ENCODE measurements at places on chromosomes 7 and 10.

DNA sequence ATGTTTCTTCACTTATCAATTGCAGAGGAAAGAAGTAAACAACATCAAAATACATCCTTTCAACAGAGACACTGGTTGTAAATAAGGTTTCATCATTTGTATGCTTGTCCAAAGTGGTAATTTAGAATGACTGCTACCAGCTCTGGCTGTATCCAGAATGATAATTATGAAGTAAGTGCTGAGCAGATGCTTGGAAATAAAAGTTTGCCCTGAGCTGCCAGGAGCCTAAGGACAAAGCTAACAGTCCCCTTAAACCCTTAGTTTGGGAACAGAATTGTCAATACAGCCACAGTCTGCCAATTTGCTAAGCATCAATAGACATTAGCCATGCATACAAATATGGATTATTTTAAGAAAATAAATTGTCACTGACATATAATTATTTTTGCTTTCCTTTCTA is 147.0 kb upstream of the SLC13A1 start:
- DNase-seq = no peak

GRCh38 chr10:102598243-102598642 is 46.0 kb upstream of the TRIM8 start:
- no peak for DNase-seq

DNA sequence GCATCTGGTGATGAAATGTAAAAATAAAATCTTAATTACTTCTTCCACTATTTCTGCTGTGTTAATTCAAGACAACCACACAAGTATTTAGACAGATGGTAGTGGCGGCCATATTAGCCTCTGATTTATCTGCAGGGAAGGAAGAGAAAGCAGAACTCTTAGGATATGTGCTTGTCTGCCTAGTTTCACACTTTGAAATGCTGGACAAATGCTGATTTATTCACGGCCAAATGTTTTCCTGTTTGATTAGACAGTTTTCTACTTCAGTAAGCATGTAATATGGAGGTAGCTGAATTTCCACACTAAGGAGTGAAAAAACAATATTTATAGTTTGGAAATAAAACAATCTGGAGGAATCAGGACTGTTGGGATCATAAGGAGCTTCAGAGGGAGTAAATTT is 158.1 kb downstream of the AGMO start:
- no peak for DNase-seq

GRCh38 chr10:32049113-32049512 is 7.1 kb downstream of the KIF5B start:
- no peak for DNase-seq

DNA sequence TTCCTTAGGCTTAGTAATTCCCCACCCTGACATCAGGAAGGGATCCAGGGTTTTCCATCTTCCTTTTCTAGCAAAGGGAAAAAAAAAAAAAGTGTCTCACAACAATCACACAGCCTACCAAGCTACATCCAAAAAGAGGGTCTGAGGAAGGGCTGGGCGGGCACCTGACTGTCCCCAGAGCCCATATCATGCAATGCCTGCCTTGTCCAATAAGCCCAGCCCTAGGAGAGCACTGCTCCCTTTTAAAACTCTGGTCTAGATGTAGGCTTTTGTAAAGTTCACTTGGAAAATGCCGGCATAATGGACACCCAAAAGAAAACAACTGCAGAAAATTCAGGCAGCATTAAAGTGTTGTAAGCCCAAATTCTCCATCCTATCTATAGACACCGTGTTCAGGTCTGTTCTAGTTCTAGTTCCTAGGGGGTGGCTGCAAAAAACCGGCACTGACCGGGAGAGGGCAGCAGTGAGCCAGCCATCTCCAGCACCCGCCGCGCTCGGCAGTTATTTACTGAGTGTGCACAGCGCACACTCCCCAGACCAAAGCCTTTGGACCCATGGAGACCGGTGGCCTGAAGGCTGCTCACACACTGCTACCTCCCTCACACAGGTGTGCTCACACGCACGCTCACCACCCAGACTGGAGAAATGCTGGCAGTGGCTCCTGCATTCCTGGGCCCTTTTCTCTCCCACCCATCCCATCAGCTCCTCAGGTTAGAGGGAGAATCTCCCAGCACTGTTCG is 48.7 kb downstream of the PODXL start:
- DNase-seq = peak; percentile 27

DNA sequence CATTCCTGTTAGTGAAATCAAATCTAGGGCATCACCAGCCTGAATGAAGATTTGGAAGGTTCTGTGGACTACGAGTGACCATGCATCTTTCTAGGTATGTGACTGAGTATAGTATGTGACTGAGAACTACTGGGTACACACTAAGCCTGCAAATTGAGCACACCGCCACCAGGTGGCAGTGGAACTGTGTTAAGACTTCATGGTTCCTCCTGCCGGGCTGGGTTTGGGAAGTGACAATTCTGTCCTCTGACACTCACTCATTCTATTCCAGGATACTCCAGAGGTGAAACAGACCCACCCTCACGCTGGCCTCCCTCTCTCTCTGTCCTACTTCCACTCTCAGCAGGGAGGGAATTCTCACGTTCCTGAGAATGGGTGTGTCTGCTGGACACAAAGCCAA is 84.0 kb upstream of the TMEM248 start:
- peak; percentile 51 for DNase-seq

DNA sequence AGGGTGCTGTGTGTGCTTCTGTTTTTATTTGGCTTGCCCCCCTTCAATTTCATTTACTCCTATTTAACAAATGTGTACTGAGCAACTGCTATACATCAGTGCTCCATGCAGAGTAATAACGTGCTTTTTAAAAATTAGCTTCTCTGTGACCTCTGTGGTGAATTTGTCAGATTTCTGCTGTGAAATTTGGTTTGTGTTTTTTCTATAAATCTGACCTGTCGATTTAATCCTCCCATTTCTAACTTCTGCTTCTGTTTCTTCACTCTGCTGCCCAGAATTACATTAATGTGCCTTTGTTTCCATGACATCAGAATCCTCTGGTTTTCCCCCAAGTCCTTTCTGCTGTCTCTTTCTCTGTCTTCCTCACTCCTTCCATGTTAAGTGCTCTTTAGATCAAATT is 123.8 kb upstream of the CACNA2D1 start:
- no peak for DNase-seq

DNA sequence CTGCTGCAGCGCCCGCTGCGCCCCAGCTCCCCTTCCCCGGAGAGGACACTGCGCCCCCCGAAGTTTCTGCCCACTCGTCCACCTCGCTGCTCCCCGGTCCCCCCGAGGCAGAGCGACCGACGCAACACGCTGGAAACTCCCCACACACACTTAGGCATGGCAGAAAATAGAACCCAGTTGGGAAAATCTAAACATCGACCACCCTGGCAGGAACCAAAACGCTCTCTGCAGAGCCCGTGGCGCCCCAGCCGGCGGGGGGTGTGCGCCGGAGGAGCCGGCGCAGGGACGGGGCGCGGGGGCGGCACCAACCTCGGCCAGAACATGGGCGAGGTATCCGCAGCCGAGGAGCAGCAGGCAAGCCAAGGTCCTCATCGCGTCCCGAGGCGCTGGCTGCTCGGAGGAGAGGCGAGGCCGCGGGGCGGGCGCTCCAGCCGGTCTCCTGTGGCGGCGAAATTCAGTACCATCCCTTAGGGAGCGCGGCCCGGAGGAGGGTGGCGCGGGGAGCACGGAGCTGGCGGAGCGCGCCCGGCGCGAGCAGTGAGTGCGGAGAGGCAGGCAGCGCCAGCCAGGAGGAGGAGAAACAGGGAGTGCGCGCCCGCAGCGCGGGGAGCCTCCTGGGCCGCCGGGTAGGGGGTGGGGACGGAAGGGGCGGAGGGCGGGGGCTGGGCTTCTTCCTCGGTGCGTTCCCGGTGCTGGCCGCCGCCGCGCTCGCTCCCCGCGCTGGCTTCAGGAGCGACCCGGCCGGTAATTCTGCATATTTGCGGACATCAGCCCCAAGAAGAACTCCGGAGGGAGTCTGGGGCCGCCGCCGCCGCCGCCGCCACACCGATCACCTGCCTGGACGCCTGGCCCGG is 789 bp downstream of the PDGFA start:
- no peak for DNase-seq

DNA sequence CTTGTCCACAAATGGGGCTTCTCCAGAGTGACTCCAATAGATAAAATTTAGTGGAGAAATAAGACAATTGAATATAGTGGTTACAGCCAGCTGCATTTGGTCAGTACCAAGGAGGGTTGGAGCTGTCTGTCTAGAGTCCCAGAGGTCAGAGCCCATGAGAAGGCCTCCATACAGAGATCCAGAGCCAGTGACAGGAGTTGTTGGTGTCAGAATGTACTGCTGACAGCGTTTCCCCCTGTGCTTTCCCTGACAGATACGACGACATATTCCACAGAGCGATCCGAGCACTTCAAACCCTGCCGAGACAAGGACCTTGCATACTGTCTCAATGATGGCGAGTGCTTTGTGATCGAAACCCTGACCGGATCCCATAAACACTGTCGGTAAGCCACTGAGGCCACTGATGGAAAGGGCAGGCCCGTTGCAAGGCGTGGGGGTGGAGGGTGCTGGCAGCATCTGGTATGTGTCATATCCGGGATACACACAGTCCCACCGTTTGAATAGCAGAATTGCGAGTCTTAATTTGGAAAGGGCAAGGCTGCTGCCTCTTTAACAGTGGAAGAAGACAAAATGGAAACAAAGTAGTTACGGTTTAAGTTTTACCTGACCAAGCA is 483.6 kb downstream of the NRG3 start:
- no peak for DNase-seq

GRCh38 chr10:127524908-127525665 is 24.0 kb upstream of the NPS start:
- no peak for DNase-seq

DNA sequence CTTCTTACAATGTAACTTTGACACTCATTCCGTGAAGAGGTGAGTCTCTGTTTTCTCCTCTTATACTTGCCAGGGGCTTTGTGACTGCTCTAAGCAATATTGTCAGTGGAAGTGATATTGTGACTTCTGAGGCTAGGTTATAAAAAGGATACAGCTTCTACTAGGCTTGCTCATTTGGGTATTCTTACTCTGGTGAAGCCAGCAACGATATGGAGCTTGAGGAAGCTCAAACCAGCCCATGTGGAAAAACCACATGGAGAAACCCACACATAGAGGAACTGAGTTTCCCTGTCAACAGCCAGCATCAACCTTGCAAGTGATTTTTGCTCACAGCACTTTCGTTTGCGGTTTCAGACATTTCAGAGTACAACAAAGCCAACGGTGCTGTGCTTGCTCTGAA is 149.6 kb upstream of the SEMA3E start:
- DNase-seq = no peak

DNA sequence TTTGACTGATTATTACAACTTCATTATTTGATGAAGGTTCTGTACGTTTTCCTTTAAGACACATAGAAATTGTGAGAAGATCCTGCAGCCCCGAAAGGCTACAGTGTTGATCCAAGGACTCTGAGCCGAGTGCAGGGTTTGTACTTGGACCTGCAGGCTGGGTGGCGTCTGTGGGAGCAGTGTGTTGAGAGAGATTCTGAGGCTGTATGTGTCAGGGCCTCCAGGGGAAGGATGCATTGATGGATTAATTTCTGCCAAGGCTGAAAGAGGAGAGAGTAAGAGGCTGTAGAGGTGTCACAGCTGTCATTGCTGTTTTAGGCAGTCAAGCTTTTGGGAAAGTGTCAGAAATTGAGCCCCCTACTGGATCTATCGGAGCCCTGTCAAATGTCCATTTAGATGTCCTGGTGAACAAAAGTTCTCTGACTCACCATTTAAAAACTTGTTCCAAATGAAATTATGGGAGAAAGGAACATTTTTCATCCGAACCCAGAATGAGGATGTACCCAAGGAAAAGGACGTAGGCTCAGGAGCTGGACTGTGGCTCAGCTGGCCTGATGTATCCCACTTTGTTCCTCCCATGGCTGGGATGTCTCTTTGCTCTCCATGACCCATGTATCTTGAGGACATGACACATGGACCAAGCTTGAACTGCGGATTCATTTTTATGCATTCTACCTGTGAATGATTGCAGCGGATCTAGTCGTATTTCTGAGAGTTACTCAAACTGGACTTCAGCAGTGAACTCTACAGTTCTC is 102.2 kb downstream of the TCF7L2 start:
- DNase-seq = peak; percentile 17

GRCh38 chr7:129617178-129617577 is 5.7 kb downstream of the NRF1 start:
- peak; percentile 61 for DNase-seq

- DNase-seq = peak; percentile 52
These were observed 1.0 kb downstream of the CYP51A1 start for GRCh38 chr7:92133133-92133736.

- DNase-seq = no peak
These were observed 81.3 kb upstream of the CXCL12 start for GRCh38 chr10:44466236-44466635.

GRCh38 chr7:155644971-155645509 is 579 bp downstream of the RBM33 start:
- DNase-seq = peak; percentile 12

DNA sequence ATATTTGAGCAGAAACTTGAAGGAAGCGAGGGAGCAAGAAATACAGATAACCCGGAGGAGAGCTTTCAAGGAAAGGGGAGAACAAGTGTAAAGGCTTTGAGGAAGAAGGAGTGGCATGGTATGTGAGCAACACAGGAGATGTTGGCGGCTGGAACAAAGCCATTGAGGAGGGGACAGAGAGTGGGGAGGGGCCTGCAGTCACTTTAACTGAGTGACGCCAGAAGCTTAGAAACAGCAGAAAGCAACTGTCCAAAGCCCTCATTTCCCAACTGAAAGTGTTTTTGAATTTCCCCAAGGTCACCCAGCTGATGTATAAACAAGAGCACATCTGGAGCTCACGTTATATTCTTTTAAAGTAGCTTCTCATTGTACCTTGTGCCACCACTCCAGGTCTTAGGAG is 19.1 kb downstream of the AUTS2 start:
- DNase-seq = no peak

All from AML-193 (cell line).